ENCODE measurements at places on chromosomes 7 and 10.
A peak's percentile ranks its signal among the peaks of the same experiment; 100 is the strongest.

- DNase-seq: peak; percentile 83
Measured at GRCh38 chr7:116911801-116912200, 41.5 kb upstream of the ST7 start.

DNA sequence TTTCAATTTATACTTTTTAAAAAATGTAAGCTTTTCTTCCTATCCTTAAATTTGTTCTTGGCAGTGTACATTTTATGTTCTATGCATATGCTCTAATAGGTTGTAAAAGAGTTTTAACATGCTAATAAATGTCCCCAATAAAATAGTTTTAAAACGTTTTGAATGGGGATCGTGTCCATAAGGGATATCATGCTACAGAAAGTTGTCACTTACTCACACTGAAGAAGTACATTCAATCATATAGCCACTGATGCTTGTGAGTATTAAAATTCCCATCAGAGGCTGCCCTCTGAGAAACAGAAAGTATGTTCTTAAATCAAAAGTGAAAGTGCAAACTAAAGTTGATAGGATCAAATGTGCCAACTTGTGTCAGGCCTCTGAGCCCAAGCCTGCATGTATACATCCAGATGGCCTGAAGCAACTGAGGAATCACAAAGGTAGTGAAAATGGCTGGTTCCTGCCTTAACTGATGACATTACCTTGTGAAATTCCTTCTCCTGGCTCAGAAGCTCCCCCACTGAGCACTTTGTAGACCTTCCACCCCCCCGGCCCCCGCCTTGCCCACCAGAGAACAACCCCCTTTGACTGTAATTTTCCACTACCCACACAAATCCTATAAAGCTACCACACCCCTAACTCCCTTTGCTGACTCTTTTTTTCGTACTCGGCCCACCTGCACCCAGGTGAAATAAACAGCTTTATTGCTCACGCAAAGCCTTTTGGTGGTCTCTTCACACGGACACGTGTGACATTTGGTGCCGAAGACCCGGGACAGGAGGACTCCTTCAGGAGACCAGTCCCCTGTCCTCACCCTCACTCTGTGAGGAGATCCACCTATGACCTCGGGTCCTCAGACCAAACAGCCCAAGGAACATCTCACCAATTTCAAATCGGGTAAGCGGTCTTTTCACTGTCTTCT lies 877 bp upstream of the NOD1 start:
- peak; percentile 22 for DNase-seq

- peak; percentile 61 for DNase-seq
Measured at GRCh38 chr7:76364198-76364584, 5.4 kb upstream of the YWHAG start.

DNA sequence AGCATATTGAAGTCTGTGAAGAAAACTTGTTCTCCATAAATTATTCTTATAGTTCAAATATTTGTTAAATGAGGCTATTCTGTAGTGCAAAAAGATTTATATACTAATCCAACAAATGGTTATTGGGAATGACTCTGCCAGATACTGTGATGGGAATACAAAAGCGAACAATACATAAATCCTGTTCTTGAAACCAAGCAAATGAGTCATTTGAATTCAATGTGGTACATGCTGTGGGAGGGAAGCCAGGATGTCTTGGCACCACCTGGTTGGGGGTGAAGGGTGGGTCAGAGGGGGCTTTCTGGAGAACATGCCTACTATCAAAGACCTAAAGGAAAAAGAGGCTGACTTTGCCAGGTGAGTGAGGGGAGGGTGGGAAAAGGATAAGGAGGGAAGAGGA lies 594.2 kb downstream of the CALN1 start:
- peak; percentile 74 for DNase-seq

All from fibroblast of skin of abdomen (primary cell).